Globus pallidus (tissue), 1 donor: ENCODE measurements at places on chromosomes 4 and X.

- no peak for DNase-seq
Observed at GRCh38 chr4:4770610-4771009, 88.9 kb upstream of the MSX1 start.

DNA sequence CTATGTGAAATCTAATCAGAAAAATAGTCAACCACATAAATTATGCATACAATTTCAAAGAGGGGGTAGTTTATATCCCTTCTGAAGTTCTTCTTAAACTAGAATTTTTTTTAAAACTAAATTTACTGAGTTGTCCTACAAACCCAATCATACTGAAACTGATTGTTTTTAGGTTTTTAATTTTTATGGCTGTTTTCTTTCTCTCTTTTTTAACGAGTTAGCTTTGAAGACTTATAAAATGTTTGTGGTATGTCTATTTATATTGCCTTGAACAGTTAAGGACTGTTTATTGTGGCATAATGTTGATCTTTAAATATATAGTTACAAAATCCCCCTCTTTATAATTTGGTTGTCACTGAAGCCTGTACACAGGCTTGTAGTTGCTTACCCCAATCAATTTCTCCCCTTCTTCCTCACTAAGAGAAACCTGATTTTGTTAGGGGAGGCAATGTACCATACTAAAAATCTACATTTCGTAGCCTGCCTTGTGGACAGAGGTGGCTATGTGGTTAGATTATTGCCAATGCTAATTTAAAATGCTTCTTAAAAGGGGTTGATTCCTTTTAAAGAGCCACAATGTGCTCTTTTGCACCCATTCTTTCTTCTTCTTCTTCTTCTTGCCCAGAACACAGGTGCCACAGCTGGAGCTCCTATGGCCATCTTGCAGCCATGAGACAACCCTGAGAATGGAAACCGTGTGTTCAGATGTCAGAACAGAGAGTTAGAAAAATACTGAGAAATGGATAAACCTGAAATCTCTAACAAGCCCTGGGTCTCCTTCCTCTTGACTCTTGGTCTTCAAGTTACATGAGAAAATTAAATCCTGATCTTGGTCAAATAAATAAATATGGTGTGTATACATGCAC lies 102.7 kb upstream of the ZNF827 start:
- no peak for DNase-seq

DNA sequence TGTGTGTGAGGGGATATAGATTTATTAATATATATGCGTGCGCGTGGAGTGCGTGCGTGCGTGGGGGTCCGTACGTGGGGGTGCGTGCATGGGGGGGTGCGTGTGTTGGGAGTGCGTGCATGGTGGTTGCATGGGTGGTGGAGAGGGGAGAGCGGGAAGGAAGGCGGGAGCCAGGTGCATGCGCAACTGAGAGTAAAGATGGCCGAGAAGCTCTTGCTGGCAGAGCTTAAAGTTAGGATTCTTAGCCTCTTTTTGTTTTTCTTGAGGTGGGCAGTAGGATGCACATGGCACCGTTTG lies 45.8 kb downstream of the TEX13B start:
- no peak for DNase-seq

GRCh38 chrX:153500676-153501280 lies 6.0 kb downstream of the BGN start:
- DNase-seq = no peak

- DNase-seq = no peak
Observed at GRCh38 chr4:98921292-98921691, 7.6 kb downstream of the EIF4E start.

DNA sequence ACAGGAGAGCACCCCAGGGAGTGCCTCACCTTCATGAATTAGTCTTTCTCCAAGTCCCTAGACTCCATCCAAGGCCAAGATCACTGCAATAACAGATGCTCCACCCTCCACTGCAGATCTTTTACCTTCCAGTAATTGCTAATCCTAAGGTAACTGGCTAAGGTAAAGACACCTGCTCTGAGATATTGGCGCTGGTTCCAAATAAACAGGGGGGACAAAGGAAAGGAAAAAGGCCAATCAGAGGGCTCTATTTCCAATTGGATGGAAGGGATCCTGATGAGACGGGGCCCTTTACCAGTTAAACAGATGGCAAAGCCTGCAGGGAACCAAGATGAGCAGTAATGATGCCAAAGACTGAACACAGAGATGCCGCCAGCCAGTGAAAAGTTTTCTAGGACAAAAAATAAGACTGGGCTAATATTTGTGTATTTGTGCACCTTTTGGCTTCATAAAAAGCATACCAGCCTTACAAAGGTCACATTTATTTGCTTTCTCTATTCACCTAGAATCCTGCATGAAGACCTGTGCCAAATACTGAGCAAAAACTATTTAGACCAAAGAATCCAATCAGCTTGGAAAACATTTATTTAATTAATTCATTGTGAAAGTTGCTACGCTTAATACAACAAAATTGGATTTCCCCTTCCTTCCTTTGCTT lies 148.5 kb downstream of the PPP3CA start:
- no peak for DNase-seq

DNA sequence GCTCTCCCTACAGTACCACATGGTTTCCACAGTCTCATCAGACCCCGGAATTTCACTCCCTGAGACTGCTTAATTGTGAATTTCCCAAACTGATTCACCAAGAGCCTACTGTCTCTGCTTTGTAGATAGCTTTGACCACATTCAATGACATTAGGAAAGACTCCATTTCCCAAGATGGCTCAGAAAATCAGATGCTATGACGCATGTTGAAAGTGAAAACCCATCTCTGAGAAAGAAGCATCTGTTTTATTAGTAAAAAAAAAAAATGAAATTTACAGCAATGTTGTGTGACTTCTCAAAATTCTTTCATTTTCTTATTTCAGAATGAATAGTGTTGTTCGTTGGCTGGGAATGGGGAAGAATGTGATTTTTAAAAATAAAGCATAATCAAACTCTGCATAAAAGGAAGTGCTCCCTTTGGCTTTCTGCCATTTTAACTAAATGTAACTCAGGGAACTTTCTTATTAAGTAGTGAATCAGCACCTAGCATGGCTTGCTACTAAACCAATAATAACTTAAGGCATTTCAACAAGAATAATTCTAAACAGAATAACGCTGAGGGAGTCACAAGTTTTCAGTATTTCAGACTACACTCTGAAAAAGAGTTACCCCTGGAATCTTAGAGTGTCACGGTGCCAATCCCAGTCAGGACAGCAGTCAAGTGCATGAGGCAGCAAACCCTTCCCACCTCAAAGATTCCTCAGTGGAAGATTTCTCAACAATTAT lies 97.4 kb upstream of the MYOZ2 start:
- DNase-seq = no peak

DNA sequence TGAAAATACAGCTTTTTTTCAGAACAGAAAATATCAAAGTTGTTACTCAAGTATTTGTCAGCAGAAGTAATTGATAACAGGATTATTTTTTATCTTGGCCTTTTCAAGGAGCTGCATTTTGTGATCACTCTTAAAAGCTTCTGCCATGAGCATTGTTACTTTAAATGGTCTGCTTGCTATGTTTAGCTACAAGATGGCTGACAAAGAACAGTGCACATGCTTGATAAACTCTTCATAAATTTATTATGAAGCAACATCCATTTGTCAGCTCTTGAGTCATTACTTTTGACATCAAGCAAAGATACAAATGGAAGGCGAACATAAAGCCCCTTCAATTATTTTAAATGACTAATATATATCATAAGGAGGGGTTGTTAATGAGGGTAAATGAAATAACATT lies 205.4 kb upstream of the RPS6KA3 start:
- DNase-seq = no peak

- no peak for DNase-seq
Observed at GRCh38 chrX:358651-359143, 28.0 kb downstream of the PPP2R3B start.

GRCh38 chr4:145735827-145736226 lies 55.9 kb downstream of the C4orf51 start:
- no peak for DNase-seq

DNA sequence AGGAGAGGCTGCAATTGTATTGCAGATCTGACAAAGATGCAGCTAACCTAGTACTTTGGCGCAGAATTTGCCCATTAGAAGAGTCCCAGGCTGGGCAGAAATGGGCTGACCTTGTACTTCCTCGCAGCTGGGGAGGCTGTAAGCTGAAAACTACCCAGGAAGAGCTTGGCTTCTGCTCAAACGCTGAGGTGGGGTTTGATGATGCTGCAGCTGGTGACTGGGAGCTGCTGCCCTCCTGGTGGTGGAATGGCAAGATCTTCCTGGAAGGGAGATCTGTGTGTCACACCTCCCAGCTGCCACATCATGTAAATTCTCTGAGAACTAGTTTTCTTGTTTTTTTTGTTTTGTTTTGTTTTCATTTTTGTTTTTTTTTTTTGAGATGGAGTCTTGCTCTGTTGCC lies 17.4 kb downstream of the CCNG2 start:
- no peak for DNase-seq

- no peak for DNase-seq
Observed at GRCh38 chrX:22202251-22202650, 70.5 kb upstream of the CBLL2 start.

DNA sequence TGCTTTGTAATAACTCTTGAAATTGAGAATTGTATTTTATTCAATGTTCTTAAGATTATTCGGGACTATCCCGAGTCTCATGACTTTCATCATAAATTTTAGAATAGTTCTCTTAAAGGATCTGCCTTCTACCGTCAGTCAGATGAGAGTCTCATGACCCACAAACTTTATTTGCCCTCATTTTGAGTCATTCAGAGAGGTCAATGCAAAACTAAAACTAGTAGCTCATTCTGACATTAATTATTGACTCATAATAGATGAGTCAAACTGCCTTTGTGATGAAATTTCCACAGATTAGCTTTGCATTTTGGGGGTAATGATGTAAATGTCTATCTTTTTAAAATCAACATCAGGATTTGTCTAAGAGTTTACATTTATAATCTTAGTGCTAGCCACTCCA lies 1527.3 kb downstream of the TECRL start:
- DNase-seq = no peak

DNA sequence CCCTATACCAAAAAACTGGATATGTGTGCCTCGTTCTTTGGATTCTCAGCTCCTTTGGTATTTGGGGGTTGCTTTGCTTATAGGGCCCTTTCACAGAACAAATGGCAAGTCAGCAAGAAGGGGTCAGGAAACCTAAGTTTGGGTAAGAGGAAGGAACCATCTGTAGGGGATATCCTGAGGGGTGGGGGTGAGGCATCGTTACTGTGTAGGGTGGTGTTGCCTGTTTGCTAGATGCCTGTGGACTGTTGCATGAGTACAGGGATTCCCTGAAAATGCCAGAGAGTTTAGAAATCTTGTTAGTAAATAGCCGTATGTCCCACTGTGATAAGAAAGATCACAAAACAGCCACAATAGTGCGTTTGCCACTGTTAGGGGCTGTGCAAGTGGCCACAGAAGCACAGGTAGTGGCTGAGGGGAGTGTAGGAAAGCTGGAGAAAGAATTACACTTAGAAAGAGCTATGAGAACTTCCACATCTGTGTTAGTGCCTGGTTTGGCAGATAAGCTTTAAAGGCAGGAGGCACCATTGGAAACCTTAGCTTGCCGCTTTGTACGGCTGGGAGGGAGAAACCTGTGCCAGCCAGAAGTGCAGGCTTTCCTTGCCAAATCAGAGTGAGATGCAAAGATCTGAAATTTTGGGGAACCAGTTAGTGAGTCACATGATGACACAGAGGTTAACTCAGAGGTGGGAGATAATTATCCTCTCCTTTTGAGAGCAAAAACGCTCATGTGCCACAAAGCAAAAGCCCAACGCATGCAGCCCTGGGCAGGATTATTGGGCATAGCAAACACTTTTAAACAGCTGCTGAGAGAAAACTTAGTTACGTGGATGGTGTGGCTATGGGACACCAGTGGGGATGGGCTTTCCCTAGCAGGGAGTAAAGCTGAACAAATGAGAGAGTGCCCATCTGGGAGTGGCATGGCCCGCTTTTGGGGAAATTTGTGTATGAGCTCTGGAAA lies 343.7 kb downstream of the ARAP2 start:
- no peak for DNase-seq

- peak; percentile 87 for DNase-seq
Observed at GRCh38 chr4:56799824-56800756, 21.4 kb downstream of the SPINK2 start.

- no peak for DNase-seq
Observed at GRCh38 chr4:102308032-102308799, 37.1 kb downstream of the SLC39A8 start.

DNA sequence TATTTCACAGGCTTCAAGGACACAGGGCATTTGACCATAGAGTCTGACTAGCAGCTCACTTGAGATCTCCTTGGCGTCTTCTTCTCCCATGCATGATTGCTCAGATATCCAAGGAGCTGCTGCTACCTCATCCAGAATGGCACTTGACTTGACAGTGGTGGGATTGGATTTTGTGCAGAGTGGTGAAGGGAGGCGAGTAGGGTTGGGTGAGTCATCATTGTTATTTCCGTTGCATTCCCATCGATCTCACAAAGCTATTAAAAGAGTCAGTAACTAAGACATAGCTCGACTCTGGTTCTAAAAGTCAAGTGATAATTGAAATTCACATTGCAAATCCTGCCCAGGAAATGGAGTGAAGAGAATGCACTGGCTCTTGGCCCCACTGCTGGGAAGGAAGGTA lies 27.7 kb downstream of the NHSL2 start:
- DNase-seq = no peak

- no peak for DNase-seq
Observed at GRCh38 chr4:160184884-160185283, 1082.0 kb downstream of the RAPGEF2 start.

DNA sequence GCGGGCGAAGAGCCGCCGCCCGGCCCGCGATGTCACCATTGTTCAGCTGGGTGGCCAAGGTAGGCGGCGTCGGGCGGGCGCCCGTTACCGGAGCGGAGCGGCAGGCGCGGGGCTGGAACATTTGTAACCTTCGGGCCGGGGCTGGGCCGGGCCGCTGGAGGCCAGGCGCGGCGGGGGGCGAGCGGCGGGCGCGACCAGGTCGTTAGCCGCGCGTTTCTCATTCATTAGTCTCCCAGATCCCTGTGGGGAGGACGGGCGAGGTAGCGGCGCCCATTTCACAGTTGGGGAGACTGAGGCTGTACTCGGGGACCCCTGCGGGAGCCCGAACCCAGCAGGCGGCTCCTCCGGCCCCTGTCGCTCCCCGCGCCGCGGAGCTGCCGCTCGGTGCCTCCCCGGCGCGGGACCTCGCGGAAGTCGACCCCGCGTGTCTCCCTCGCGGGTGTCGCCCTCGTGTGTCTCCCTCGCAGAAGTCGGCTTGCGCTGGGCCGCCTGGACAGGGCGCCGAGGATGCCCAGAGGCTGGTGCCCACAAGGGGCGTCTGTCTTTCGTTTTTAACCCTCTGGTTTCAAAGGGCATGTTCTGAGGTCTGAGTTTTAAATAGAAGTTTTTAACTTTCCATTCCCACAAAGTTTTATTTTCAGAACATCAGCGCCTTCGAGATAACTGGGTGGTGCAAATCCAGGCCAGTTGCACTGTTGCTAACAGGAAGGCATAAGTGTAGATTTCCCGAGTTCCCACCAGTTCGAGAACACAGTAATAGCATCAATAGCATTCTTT lies 17.5 kb downstream of the PTTG2 start:
- peak; percentile 68 for DNase-seq

GRCh38 chr4:106266201-106266600 lies 49.8 kb downstream of the TBCK start:
- DNase-seq = peak; percentile 23

DNA sequence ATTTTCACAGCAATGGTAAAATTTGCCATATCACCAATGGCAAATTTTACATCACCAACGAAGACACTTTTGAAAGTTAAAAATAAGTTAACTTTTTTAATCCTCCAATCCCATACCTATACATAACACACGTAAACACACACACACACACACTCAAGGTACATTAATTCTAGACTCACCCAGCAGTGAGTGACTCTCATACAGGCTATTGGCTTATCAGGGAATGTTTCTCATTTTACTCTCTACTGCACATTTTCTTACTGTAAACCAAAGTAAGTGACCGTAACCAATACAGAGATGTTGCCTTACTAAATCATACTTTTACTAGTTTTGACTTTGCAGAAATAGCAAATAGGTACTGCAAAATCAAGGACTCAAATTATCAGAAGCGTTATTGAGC lies 2.3 kb downstream of the VEGFC start:
- no peak for DNase-seq
